ENCODE measurements at places on chromosomes 5 and 9. TPM values are rescaled to one million over a fixed set of nuclear protein-coding genes. Genes with fewer than 3 reads are reported as not detected.

The NFIB gene
- total RNA-seq: not detected

The PHF24 gene
- not detected for total RNA-seq

The SLC45A2 gene
- 0.93 TPM for total RNA-seq

The NIPSNAP3A gene
- total RNA-seq: 11.2 TPM

The FBP1 gene
- total RNA-seq: 6.8 TPM

The FRMD3 gene
- 0.52 TPM for total RNA-seq

- no peak for DNase-seq
These were observed 31.2 kb downstream of the CDK7 start for GRCh38 chr5:69265931-69266330.

DNA sequence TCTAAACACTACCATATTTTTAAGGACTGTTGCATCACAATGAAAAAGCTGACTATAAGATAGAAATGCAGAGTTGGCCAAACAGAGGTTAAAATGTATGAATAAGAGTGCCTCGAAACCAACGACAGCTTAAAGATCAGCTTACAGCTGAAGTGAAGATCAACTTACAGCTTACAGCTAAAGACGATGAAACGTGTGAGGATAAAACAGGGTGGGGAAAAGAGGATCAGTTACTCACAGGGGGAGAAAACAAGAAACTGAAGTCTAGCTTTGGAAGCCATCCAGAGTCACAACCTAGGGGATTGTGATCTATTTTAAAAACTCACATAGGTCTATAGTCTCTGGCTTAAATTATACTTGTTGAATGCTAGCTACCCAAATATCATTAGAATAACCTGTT, 220.0 kb downstream of the SNCAIP start:
- no peak for DNase-seq

DNA sequence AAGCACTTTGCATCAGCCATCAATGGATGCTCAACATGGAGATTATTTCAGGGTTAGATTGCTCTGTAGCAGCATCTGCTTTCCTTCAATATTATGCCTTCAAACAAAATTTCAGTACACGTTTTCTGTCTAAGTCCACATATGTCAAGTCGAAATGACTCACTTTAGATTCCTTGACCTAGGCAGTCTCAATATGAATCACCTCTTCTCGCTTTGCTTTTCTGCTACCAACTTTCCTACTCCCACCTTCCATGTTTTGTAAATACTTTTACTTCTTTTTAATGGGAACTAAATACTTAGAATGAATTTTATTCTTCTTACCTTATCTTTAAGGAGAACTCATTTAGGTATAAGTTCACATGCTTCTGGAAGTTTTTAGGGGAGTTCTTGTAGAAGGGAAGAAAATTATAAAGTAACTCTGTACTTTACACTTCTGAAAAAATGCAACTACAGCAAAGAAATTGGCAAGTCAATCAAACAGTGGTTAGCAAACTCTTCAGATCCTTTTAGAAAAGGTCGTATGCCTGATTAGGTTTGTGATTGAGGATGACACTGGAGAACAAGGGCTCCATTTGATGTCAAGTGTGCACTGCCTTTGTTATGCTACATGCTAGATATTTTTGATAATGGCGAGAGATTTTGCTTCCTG, 478.5 kb upstream of the SMARCA2 start:
- no peak for DNase-seq

DNA sequence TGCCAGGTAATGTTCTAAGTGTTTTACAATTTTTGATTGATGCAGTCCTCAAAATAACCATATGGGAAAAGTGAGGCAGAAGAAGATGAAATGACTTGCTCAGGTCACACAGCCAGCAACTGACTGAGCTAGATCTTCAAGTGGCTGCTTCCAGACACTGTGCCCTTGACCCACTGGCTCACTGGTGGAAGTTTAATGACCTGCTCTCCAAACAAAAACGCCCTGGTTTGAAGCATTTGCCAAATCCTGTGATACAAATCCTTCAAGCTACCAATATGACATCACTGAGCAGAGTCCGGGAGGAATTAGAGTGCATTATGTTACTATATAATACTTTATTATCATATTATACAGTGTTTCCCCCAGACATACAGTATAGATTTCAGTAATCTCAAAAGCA, 459.4 kb downstream of the GADD45G start:
- no peak for DNase-seq

DNA sequence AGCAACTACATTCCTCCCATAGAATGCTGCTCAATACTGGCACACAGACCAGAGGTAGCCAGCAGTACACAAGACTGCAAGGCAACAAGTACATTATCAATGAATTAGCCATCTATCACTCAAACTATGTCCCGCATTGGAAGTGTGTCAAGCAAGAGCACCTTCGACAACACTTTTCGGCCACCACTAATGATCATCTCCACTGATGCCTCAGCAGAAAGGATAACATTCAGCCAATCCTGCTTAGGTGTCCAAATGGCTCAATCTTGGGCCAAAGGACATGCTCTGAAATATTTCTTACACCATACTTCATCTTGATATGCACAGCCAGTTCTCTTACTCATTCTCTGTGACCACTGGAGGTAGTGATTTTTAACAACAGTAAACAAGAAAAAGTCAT, 25.0 kb downstream of the SKP1 start:
- no peak for DNase-seq

GRCh38 chr9:16012621-16013020, 459.8 kb downstream of the CCDC171 start:
- no peak for DNase-seq

GRCh38 chr5:116372931-116373597, 201.6 kb downstream of the SEMA6A start:
- DNase-seq: no peak

DNA sequence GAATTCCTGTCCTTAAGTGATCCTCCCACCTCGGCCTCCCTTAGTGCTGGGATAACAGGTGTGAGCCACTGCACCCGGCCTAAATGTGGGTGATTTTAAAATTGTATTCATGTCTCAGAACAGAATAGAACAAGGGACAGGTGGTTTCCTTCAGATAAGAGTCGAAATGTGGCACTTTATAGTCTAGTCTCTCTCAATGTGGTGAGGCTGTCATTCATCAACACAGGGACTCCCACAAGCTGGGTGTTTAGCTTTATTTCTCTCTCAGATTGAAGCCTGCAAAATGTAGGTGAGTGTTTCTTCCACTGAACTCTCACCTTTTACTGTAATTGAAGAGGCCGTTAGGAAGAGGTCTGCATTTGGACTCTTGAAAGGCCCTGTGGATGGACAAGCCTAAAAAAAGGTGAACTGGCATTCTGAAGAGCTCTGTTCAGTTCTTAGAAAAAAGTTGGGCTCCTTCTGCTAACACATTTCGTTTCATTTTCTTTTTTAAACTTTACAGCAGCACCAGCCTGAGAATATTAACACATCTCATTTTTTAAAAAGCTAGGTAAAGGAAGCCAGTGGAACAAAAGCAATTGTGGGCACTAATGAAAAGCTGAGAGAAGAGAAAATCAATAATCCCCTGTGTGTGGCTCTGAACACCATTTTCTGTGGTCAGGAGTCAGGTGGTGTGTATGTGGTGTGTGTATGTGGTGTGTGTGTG, 126.2 kb upstream of the SLC28A3 start:
- DNase-seq: no peak

- peak; percentile 63 for DNase-seq
These were observed 10.0 kb downstream of the TCF7 start for GRCh38 chr5:134124289-134125038.

DNA sequence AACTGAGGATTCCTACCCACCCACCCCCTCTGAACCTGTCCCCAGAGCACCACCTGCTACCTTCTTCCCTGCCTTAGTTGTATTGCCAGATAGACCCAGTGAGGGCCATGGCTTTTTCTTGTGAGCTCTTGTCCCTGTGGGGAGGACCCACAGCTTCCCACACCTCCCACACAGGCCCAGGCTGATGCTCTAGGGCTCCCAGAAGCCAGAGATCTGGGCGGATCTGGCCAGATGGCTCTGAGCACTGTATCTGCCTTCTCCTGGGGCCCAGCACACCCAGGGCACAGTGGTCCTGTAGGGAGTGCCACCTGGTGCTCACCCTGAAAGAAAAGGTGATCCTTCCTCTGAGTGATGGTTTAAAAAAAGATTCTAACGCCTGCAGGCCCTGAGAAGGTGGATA, 131.7 kb downstream of the DAB2IP start:
- no peak for DNase-seq

DNA sequence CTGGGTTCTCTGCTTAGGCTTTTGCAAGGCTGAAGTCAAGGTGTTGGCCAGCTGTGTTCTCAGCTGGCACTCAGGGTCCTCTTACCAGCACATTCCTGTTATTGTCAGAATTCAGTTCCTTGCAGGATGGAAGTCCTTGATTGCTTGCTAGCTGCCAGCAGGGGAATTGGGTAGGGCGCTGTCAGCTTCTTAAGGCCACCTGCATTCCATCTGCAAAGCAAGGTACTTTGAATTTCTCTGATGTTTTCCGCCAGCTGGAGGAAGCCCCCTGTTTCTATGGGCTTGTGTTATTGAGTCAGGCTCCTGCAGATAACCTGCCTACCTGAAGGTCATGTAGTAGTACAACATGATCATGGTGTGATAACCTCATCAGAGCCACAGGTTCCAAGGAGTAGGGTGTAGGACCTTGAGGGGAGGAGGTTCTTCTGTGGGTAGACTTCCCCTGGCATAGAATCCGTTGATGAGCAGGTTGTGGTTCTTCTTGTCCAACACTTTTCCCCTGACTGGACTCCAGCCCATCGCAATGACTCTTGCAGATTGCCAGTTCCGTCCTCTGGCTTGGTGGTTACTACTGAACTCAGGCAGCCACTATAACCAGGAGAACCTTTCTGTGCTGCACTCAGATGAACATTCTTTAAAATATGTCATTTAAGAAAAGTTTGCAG, 6.8 kb downstream of the TENT4A start:
- DNase-seq: no peak

GRCh38 chr5:169160405-169160901, 140.5 kb downstream of the SLIT3 start:
- no peak for DNase-seq

GRCh38 chr5:39854771-39855410, 430.1 kb upstream of the DAB2 start:
- DNase-seq: no peak

DNA sequence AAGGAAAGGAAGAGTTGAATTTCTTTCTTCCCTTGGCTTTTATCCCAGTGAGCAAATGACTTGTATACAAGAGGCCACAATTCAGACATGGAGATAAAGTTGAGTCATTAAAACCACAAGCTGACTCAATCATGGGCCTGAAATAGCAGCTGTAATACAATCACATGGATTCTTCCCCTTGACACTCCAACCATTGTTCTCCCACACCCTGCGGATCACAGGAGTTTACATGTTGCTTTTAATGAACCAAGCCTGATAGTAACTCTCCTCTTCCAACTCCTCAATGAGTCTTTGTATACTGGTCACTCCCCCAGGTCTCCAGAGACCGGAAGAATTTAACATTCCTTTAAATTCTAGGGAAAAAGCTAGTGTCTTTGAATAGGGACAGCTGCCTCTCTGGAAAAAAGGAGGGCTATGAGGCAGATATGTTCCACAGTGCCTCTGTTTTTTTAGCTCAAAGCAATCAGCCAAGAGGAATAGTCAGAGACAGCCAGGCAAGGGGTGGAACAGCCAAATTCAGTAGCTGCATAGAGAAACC, 32.4 kb downstream of the PCDHGC5 start:
- no peak for DNase-seq

DNA sequence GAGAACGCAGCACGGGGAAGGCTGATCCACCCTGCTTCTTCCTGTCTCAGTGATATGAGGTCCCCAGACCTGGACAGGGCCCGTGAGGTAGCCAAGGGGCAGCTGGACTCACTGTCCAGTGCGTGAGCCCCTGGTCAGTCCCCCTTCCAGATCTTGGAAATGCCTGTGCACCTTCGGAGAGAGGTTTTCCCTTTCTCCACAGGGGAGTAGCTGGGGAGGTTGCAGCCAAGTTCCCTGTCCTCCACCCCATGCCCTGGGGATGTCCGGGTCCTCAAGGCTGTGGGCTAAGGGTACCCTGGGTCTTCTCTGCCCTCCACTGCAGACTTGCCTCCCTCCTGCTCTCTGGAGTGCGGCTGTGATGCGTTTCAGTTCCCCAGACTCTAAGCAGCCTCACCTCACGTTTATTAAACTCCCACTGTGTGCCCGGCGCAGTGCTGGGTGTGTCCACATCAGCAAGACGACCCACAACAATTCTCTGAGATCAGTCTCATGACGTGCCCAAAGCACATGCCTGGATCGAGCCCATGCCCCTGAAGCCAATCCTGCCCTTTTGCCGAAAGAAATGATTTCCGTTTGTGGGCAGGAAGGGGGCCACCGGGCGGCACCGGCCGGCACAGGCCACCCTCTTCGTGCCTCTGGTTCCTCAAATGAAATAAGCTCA, 101.3 kb upstream of the PHYKPL start:
- DNase-seq: no peak

DNA sequence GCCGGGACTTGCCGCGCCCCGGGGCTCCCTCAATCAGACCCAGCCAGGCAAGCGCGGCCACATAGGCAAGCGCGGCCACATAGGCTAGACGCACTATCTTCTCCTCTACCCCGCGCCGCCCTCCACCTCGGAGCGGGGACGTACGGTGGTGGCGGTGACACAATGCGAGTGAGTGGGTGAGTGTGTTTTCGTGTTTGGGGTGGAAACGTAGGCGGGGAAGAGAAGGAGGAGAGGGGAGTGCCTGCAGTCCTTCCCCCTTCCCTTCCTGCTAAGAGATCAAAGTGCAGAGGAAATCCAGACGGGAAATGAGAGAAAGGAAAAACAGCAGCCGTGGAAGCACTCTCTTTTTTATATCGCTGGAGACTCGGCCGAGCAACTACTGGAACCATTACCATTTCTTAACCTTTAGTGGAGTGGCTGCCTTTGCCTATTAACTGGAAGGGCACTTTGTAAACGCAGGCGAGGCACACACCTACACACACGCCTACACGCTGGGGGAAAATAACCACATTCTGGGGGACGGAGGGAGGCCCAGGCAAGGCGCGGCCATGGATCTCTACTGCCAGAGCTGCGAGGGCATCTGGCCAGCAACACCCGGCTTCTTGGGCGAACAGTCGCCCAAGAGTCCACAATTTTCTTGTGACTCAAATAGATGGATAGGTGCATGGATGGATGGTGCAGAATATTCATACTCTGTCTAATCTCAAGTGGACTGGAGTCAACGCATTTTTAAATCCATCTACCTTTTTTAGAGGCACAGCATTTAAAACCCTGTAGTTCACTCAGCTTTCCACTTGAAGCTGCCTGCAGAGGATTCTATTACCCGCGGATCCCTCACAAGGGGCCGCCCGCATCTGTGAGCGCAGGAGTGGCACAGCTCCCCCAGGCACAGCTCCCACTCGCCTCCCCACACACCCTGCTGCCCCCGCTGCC, 2.1 kb downstream of the EDIL3 start:
- no peak for DNase-seq

DNA sequence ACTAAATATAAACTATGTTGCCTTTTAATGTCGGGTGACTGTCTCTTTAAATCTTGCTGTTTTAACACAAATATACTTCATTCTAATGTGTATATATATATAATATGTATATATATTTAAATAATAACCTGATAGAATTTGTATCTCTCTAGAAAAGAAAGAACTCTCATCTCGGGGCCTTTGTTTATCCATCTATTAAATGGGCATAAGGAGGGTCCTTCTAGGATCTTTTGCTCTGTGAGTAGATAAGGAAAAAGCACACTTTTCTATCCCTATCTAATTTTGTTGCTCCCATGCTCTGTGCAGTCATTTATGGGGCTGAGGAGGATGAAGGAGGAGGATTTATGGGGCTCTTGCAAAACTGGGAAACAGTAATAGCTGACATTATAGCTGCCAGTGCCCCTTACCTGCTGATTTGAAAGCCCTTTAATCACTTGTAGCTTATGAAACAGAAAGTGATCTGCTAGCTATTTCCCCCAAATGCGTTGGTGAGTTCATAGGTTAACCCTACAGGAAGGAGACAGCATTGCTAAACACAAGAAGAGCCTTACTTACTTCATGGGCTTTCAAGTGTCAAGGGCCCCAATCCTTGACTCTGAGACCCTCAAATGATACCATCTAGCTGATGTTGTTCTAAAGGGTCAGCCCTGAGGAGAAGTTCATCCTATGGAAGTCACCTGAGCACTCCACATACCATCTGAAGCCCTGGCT, 5.8 kb upstream of the PPARGC1B start:
- DNase-seq: no peak

Data from naive thymus-derived CD8-positive, alpha-beta T cell (primary cell).